ENCODE measurements at places on chromosomes 12 and 14.
A peak's percentile ranks its signal among the peaks of the same experiment; 100 is the strongest.

GRCh38 chr14:76654573-76655108 lies 106.6 kb upstream of the VASH1 start:
- DNase-seq, result no peak

DNA sequence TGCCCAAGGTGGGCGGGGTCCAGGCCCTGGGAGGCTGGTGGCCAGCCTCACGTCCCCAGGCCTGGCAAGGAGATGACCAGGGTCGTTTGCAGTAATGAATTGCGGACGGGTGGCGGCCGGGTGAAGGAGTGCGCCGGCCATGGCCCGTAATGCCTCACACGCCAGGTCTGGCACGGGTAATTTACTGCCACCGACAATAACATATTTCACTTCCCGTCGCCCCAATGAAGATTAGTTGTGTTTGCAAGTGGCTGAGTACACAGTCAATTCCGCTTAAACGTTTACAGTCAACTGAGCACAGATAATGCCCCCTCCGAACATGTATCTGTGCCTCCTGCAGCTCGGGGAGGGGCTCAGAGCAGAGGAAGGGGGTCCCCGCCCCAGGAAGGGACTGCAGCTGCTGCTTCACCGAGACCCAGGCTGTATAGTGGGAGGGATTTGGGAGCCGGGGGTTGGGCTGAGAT lies 48.3 kb downstream of the MVK start:
- no peak for DNase-seq

- no peak for DNase-seq
Measured at GRCh38 chr12:79407671-79408622, 282.8 kb downstream of the PAWR start.

- DNase-seq, result peak; percentile 61
Measured at GRCh38 chr12:6943722-6944380, at the start of the genes C12orf57 and RNU7-1. TSS of gene C12orf57 (plus strand) at chr12:6944022. CDS start at chr12:6944122, 100 bp downstream. TSS of gene RNU7-1 (plus strand) at chr12:6943816.

DNA sequence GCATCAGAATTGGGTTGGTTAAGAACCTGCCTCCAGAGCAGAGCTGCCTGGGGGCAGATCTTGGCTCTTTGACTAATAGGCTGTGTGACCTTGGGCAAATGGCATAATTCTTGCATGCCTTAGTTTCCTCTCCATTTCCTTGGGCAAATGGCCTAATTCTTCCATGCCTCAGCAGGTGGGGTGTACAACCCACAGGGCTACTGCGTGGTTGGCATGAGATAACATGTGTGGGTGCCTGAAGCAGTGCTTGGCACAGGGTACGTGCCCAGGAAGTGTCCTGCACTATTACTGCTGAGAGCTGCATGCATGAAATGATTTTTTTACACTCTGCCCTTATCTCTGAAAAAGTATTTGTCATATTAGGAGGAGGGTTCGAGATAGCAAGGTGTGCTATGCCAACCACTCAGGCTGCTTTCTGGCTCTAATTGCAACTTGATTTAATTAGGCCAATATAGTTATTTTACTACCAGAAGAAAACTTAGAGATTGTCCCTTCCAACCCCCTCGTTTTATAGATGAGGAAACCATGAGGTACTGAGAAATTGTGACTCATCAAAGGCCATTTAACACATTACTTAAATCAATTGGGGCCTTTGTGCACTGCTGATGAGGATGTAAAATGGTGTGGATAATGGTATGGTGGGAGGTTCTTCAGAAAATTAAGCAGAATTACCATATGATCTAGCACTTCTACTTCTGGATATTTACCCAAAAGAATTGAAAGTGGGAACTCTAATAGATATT lies 161.6 kb upstream of the HIF1A start:
- no peak for DNase-seq

Measured in stimulated activated CD4-positive, alpha-beta T cell treated with anti-CD3 and anti-CD28 coated beads, Interleukin-12 subunit alpha, Interleukin-12 subunit beta, amount 100 ng/mL, for 4 hours (primary cell).